BJ (cell line): ENCODE measurements at places on chromosomes 12 and 14. TPM values are rescaled to one million over a fixed set of nuclear protein-coding genes. Genes with fewer than 3 reads are reported as not detected.

DNA sequence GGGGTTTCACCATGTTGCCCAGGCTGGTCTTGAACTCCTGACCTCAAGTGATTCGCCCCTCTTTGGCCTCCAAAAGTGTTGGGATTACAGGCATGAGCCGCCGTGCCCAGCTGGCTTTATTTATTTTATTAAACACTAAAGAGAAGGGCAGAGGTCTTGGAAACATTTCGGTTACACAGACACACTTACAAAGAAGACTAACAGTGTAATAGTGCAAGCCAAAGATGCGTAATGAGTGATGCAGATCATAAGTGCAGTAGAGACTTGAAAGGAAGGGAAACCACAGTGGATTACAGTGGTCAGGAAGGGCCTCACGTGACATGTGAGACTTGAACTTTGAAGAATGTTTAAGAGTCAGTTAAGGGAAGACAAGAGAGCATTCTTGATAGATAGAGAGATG, 33.9 kb upstream of the CDK17 start:
- peak; percentile 76 for DNase-seq

DNA sequence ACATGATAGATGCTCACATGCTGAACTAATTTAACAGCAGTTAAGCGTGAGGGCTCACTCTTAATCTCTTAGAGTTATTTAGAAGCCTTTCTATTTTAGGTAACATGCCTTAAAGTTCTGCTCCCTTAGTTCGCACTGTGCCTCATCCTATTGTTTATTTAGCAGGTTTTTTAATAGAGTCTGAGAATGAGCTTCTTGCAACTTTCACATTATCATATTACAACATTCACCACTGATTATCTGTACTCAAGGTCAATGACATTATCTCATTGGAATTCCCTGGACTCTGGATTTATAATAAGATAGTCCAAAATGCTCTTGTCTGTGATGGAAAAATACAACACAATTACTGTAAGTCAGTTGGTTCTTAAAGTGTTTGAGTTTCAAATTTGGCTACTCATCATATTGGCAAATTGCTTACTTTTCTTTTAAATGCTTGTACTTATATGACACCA, 183.6 kb upstream of the SLC38A2 start:
- DNase-seq, result peak; percentile 98

DNA sequence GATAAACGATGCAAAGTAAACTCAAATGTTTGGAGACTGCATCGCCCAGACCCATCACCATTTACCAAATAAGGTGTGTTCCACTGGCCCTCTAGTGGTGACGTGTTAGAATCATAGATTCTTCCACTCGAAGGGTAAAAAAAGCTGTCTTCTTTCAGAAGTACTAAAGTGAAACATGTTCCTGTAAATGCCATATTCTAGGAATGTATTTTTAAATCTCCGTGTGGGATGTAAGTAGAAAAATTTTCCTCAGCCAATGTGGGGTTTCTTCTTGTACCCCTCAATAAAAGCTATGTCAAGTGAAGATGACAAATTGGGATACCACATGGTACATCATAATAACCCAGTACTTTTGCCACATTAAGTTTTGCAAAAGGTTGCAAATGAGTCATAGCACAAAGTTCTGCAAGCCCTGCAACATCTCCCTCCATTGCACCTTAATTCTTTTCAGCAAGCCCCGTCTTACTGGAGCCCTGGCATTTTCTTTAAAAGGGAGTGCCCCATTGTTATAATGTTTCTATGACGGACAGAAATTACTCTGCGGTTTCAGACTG, 100.8 kb downstream of the CCER1 start:
- no peak for DNase-seq

TROAP gene
- 11.8 and 24.8 TPM in 2 replicates for polyA plus RNA-seq

GRCh38 chr14:61374284-61374683, 52.9 kb downstream of the PRKCH start:
- DNase-seq, result no peak

EVL gene
- 14.2 and 18.6 TPM in 2 replicates for polyA plus RNA-seq

GRCh38 chr14:40312296-40312695, 880.1 kb upstream of the FBXO33 start:
- no peak for DNase-seq

DNA sequence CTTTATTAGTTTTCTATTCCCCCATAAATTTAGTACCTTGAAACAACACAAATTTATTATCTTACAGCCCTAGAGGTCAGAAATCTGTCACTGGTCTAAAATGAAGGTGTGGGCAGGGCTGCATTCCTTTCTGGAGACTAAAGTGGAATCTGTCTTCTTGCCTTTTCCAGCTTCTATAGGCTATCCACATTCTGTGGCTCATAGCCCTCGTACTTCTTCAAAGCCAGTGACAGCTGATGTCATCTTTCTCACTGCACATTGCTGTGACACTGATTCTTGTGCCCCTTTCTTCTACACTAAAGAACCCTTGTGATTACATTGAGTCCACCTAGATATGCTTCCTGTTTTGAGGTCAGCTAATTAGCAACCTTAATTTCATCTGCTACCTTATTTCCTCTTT, 23.2 kb upstream of the DCN start:
- DNase-seq, result no peak

NEUROD4 gene
- not detected in 2 replicates for polyA plus RNA-seq

- no peak for DNase-seq
Observed at GRCh38 chr12:30953257-30953656, 26.7 kb downstream of the TSPAN11 start.

DNA sequence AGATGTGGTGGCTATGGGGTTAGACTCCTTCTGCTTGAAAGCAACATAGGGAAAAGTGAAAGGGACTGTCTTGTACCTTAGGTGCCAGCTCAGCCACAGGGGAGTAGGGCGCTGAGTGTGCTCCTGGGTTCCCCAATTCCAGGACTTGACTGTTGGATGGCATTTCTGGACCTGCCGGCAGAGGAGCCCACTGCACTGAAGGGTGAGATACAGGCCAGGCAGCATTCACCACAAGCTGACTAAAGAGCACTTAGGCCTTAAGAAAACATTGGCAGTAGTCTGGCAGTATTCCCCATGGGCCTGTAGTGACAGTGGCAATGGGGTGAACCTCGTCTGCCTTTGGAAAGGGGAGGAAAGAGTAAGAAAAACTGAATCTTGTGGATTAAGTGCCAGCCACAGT, 67.1 kb upstream of the TMTC2 start:
- DNase-seq, result no peak

CYP27B1 gene
- 0.76 and 0.91 TPM in 2 replicates for polyA plus RNA-seq

ACYP1 gene
- 9.0 and 17.7 TPM in 2 replicates for polyA plus RNA-seq

RTN1 gene
- 0.18 and 0.36 TPM in 2 replicates for polyA plus RNA-seq
